ENCODE measurements at places on chromosomes 12 and 14.
A peak's percentile ranks its signal among the peaks of the same experiment; 100 is the strongest.

GRCh38 chr14:105528586-105529318 is 2.4 kb downstream of the TMEM121 start:
- DNase-seq, result no peak

DNA sequence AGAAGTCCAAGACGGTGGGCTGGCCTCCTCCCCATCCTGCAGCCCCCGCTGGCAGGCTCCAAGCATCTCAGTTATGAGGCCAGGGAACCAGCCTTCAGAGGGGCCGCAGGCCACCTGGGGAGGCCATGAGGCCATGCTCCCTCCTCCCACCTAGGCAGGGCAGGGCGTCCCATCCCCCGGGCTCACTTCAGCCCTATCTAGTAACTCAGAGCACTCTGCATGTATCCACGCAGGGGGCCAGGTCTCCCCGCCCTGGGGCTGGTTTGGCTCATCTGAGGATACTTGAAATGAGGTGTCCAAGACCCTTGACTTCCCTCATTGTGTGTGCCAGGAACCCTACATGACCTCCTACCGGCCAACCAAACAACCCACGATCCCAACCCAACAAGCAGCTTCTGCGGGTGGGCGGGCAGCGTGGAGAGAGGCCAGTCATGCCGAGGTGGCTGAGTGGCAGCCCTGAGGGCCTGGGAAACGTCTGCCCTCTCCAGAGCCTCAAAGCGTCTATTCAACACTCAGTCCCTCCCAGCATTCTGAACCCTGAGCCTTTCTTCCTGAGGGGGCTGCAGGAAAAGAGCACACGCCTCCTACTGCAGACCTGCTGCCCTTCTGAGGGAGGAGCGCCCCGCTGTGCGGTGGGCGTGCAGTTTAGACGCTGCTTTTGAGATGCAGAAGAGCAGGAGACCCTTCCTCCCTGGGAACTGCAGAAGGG is 16.8 kb downstream of the ISCA2 start:
- DNase-seq, result no peak

DNA sequence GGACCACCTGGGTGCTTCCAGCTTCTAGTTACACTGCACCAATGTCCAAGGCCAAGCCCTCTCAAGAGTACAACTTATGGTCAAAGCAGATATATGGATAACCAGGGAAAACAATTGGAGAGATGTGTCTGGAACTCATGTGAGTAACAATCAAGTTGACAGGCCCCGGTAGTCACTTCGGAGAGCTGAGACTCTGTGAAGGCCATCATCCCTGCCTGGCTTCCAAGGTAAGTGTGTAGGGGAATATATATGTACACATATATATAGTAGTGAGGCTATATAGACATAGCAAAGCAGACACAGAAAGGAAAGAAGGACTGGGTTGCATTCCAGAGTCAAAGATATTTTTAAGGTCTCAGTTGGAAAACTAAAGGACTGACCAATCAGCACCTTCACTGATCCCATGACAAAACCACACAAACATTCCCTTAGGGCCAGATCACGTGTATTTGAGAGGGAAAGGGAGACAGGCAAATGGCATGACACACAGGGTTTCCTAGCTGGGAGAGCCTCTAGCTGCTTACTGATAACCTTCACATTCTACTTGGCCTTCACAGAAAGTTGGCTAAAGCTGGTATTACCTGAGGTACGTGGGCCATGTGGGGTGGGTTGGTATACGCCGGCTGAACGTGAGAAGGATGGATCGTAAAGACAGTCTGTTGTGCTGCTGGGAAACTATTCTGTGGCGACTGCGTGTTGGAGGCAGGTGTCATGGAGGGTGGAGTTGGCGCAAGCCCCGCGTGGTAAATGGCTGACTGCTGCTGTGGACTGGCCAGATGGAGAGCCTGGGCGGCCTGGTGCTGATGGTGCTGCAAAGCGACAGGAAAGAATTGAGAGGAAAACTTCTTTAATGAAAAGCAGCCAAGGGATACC is 50.0 kb downstream of the SH2B3 start:
- DNase-seq, result no peak

DNA sequence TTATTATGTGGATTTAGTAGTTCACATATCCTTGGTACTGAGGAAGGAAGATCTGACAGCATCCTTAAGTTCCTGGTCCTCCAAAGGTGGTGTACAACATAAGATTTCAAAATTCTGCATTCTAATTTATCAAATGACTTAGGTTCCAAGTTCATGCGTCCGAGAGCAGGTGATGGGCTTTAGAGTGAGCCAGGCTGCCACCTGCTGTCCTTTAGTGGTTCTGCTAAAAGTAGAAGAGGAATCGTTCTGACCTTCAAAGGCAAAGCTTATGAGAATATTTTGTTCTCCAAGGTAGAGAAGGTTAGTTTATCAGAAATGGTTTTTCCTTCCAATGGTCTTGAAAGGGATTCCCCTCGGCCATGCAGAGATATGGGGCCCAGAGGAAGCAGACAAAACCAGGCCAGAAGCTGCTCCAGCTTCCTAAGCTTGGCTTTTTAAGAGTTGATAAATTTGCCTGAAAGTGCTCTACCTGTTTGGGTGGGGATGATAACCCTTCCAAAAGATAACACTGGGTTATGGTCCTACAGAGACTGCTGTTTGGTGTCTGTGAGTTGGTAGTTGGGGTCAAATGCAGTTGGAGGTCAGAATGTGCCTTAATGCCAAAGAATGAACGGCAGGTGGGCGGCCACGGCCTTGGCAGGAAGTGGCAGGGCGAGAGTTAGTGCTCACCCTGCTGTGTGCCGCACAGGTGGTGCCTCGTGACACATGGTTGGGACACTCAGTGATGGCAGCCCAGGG is 29.1 kb upstream of the LRTM2 start:
- no peak for DNase-seq

DNA sequence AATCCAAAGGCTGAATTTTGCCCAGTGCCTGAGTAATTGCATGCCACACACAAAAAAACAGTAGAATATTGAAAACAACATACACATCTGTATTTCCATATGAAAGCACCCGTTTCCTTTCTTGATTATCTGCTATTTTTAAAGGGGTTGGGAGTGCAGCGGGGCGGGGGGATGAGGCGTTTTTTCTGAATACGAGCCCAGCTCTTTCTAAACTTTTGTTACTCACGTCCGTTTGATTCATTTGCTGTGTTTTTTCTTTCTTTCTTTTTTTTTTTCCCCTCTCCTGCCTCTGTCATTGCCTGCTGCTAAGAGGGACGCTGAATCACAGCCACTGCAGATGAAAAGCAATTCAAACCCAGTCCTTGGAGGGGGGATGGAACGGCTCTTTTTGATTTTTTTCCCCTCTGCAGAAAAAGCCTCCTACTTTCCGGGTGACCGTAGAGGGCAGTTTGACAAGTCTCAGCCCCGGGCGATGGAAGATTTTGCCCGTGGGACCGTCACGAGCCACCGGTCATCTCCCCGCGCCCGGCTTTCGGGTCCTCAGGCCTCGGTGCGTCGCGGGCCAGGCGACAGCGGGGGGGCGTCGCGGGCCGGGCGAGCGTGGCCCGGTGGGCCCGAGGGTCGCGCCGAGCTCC is 572 bp upstream of the RASSF8 start:
- peak; percentile 18 for DNase-seq

Measured in thoracic aorta (tissue), 2 donors.